ENCODE measurements at places on chromosomes 2 and 18.
A peak's percentile ranks its signal among the peaks of the same experiment; 100 is the strongest.

DNA sequence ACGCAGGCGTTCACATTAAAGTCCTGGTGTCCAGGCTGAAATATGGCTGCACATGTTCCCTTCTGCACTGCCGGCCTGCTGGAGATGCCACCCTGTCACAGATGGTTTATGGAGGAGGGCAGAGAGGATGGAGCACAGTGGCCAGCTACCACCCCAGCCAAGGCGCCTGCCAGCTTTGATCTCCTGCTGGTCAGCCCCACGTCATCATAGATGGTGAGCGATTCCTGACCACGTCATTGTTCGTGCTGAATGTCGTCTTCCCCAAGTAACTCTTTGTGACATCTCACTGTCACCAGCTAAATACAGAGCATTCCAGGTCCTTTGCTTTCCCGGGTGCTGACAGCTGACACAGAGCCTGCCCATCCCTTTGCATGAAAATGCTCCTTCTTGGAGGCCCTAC is 248.3 kb downstream of the TTC32 start:
- DNase-seq = no peak

DNA sequence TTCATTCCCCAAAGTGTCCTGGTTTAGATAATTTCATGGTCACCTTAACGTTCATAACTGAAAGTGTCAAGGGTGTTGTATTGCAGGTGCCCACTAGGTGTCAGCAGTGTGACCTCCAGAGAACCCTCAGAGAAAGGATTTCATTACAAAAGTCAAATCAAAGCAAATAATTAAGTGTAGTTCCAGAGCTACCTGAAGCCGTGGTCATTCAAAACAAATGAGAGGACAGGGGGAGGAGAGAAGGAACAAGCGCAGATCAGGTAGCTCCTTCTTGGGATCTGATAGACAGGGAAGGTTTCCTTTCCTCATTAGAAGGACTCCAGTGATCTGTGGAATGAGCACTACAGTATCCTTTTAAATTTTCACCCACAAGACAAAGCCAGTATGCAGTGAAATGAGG is at the start of gene SLC9A4:
TSS of gene SLC9A4 (plus strand) at position 207 of the 400 bp plus-strand sequence. CDS start 534 bp downstream, outside the sequence.
- DNase-seq = peak; percentile 13

DNA sequence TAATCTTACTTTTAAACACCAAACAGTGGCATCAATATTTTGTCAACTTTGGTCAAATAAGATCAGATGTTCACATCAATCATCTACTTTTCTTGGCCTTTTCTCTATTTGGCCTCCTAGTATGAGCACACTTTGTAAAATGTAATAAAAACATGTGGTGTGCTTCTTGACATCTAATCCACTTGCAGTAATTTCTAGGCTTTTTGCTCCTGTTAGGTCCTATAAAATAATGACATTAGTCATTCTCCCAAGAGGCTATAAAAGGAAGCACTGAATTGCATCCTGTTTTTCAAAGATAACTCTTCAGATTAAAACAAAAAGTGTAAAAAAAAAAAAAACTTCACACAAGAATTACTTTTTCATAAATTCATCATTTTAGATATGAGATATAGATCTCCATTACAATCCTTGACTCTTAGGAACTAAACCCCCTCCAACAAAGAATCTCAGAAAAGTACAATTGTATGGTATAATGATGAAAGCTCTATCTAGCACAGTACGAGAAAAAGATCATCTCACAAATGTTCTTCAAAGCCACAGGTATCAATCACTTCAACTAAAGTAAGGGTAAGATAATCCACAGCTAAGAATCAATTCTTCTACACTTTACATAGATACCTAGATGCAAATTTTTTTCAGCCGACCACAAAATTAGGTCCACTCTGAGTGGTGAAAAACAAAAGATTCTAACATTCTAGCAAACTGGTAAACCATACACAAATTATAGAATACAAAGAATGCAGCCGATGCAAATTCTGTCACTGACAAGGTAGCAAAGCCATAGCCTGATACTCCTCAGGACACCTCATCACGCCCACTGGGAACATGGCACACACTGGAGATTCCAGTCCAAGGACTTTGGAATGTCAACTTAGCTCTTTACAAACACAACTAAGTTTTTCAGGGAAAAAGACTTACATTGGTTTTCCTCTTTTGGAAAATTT is 2.7 kb downstream of the BCL2 start:
- DNase-seq = no peak

GRCh38 chr18:63267975-63268721 is 51.4 kb downstream of the BCL2 start:
- DNase-seq = no peak

DNA sequence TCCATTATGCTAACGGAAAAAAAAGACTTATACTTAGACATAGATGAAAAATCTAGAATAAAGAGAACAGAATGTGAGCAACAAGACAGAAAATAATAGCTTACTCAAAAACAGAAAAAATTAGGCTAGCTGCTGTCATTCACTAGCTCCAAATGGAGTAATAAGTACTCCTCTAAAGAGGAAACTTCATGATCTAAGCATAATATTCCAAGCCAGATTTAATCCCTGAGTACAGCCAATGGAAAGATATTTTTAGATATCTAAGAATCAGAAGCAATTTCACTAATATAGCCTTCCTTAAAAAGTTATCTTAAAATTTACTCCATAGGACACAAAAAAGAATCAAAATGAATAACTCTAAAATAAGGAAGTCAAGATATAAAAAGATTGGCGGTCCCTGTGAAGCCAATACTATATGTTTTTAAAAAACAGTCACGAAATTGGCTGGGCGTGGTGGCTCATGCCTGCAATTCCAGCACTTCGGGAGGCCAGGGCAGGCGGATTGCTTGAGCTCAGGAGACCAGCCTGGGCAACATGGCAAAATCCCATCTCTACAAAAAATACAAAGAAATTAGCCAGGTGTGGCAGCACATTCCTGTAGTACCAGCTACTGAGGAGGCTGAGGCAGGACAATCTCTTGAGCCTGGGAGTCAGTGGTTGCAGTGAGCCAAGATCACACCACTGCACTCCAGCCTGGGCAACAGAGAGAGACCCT is 123.2 kb upstream of the BCL2L11 start:
- no peak for DNase-seq

DNA sequence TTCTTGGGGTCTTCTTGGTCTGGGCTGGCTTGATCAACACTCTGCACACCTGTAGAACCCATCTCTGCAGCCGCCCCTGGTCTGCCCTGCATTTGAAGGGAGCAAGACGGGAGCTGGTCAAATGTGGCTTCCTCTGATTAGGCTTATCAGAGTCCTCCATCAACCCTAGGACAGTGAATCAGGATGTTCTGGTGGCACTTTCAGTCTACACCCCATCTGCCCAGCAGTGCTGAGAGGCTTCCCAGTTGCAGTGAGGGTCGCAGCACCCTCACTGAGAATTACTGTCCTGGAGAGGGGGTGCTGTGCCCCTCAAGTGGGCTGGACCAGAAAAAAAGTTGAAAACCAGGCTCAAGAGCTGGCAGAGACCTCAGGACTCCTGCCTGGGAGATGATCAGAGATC is 152.9 kb downstream of the DYSF start:
- no peak for DNase-seq

GRCh38 chr2:126655500-126656430 is at the start of gene GYPC:
Gene GYPC (plus strand): TSS chr2:126656158. CDS start chr2:126656264, 106 bp downstream.
- DNase-seq = peak; percentile 60

DNA sequence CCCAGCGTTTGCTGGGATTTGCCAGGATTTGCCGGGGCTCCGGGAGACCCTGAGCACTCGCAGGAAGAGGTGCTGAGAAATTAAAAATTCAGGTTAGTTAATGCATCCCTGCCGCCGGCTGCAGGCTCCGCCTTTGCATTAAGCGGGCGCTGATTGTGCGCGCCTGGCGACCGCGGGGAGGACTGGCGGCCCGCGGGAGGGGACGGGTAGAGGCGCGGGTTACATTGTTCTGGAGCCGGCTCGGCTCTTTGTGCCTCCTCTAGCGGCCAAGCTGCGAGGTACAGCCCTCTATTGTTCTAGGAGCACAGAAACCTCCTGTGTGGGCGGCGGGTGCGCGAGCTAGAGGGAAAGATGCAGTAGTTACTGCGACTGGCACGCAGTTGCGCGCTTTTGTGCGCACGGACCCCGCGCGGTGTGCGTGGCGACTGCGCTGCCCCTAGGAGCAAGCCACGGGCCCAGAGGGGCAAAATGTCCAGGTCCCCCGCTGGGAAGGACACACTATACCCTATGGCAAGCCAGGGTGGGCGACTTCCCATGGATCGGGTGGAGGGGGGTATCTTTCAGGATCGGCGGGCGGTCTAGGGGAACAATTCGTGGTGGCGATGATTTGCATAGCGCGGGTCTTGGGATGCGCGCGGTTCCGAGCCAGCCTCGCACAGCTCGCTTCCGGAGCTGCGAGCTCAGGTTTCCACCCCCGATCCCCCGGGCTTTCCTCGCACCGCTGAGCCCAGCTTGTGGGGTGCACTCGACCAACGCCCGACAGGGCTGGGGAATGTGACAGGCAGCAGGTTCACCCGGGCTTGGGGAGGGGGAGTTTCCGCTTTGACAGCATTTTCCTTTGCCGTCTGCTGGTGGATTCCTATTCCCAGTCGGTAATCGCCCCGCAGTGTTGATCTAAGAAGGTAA is 2.8 kb downstream of the ONECUT2 start:
- peak; percentile 50 for DNase-seq

DNA sequence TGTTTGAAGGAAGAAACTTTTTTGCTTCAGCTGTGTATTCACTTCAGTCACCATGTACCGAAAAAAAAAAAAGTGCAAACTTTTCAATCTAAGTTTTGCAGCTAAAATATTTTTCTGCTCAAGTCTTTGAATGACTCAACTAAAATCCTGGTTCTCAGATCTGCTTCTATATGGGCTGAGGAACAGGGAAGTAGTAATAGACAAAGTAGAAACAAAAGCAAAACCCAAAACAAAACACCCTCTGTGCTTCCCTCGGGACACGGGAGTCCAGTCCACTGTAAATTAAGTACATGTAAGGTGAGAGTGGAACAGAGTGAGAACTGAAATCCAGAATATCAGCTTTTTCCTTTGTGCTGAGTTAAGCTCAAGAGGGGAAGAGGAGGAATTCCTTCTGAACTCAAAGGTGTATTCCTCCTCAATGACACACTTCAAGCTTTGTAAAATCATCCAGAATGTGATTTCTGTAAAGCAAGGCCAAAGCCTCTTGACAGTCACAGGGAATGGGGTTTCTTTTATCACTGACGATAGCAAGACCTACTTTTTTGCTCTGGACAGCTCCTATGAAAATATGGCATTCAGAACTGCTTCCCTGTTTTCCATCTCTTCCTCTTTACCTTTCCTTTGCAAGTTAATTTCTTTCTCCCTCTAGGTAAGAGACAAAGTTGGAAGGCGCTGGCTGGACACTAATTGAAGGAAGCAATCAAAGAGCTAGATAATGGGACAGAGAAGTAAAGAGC is 433.5 kb upstream of the MMADHC start:
- DNase-seq = no peak

- DNase-seq = no peak
Measured at GRCh38 chr2:179525340-179525739, 260.7 kb upstream of the SESTD1 start.

GRCh38 chr2:136905779-136906178 is 140.4 kb downstream of the THSD7B start:
- no peak for DNase-seq

GRCh38 chr2:6384341-6384740 is 481.4 kb downstream of the CMPK2 start:
- DNase-seq = no peak

DNA sequence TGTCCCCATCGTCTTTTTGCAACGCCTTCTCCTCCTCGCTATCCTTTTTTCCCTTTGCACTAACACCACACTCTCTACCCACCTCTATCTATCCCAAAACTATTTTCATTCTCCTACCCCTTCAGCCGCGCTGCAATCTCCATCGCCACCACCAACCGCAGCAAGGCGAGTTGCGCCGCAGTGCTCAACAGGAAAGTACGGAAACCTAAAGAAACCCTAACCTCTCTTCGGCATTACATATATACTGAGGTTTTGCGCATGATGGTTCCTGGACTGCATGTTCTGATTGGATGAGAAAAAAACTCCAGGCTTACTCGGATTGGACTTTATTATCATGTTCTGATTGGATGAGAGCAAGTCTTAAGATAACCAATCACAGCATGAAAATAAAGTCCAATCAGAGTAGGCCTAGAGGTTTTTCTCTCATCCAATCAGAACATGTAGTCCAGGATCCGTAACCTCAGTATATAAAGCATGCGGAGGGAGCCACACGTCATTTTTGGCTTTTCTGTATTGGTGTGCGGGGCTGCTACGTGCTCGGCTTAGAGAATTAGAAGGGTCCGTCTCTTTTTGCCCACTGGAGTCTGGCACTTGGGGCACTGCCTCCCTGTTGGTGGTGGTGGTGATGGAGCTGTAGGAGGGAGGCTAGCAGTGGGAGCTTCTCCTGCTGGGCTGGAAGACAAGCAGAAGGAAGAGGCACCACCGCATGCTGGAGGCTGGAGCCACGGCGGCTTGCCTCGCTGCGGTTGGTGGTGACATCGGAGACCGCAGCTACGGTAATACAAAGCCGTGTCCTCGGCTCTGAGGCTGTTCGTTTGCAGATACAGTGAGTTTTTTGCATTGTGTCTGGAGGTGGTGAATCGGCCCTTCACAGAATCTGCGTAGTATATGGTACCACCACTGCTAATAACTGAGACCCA is 76.1 kb downstream of the TEKT4 start:
- no peak for DNase-seq

DNA sequence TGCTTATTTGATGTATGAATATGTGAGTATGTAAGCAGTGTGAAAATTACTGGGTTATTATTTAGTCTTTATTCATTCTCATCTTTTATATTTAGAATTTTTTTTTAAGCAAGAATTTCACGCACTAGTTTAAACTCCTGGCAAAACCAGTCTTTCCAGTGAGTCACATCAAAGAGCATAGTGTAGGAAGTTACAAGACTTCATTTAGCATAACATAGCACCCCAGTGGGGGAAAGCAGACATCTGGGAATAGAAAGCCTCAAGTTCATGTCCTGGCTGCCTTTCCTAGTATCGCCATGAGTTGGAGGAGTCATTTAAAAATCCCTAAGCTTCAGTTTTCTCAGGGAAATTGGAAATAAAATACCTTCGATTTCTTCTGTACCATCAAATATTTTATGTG is 408.3 kb downstream of the NUP35 start:
- DNase-seq = no peak

GRCh38 chr18:78984941-78985784 is 5.5 kb downstream of the SALL3 start:
- no peak for DNase-seq

DNA sequence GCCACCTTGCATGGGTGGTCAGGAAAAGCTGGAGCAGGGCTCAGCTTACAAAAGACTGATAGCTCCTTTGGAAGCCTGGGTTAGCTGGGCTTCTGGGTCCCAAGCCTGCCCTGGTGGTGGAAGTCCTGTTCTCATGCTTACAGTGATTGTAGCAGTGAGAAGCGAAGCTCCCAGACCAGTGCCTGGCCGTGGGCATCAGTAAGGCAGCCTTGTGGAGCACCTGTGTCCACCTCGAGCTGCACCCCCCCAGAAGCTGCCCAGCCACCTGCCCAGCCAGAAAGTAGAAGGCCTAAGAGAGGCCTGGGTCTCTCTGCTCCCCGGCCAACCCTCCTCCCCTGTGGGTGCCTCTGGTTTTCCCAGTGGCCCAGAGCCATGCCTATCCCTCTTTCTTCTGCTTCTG is 10.5 kb downstream of the GLI2 start:
- DNase-seq = no peak

All from stimulated activated CD4-positive, alpha-beta T cell treated with anti-CD3 and anti-CD28 coated beads, Interleukin-12 subunit alpha, Interleukin-12 subunit beta, amount 100 ng/mL, for 24 hours (primary cell).